DMS 273 treated with DMSO at 0.1 percent for 48 hours (cell line): ENCODE measurements at places on chromosomes 6 and 20.

GRCh38 chr6:146915671-146916127, 288.5 kb upstream of the STXBP5 start:
- DNase-seq = no peak

- DNase-seq = peak; percentile 19
Measured at GRCh38 chr20:62583424-62583920, 58.8 kb upstream of the SLCO4A1 start.

DNA sequence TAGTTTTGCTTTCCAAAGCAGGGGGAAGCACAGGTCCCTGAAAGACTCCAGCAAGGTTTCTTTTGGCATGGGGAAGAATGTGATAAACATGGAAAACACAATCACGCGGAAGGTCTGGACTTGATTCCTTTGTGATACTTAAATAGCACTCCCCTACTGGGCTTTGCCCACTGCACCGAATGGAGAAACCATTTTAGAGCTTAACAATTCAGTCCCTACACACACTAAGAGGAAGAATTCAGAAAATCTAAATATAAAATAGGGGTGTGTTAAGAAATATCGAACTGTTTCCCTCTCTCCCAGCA, 71.4 kb upstream of the NHSL1 start:
- no peak for DNase-seq

DNA sequence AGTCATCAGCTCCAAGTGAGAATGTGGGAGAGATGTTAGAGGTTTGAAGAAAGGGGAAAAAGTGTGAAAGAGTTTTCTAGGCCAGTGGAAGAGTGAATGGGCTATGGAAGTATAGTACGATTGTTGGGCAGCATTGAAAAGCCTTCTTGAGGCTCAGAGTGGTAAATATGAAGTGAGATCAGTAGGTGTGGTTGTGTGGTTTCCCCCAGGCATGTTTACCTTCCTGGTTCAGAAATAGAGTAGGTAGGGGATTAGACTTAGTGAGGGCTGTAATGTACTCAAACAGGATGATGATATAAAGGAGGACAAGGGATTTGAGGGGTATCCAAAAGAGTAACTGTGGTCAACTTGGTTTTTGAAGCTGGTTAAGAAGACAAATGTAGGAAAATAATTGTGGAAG, 3.7 kb downstream of the MLIP start:
- no peak for DNase-seq
